SK-N-SH treated with all-trans-retinoic acid at 6 μM for 48 hours (cell line): ENCODE measurements at places on chromosomes 1 and 21.
A peak's percentile ranks its signal among the peaks of the same experiment; 100 is the strongest.

DNA sequence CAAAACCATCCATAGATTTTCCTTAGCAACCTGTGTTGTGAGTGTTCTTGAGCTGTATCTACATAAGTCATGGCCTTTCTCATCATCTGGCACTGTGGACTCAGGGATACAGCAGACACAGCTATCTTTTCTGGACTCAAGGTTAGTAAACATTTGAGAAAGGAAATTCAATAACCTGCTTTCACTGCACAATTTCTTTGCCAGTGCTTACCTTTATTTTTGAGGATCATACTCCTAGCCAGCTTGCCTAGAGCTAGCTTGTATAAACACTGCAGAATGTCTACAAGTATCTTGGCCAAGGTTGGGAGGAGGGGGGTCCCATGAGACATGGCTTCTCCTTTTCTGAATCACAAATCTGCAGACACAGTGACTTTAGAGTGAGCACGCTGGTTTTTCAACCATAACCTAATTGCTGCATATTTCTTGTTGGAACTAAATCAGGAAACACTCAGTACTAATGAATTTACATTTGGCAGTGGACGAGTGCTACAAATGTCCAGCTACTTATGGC, 27.2 kb downstream of the ADAMTS5 start:
- ATAC-seq: peak; percentile 89

- ATAC-seq: no peak
Observed at GRCh38 chr1:191206513-191207207, 729.0 kb upstream of the BRINP3 start.

GRCh38 chr1:196584696-196585095, 23.5 kb downstream of the KCNT2 start:
- ATAC-seq: no peak

DNA sequence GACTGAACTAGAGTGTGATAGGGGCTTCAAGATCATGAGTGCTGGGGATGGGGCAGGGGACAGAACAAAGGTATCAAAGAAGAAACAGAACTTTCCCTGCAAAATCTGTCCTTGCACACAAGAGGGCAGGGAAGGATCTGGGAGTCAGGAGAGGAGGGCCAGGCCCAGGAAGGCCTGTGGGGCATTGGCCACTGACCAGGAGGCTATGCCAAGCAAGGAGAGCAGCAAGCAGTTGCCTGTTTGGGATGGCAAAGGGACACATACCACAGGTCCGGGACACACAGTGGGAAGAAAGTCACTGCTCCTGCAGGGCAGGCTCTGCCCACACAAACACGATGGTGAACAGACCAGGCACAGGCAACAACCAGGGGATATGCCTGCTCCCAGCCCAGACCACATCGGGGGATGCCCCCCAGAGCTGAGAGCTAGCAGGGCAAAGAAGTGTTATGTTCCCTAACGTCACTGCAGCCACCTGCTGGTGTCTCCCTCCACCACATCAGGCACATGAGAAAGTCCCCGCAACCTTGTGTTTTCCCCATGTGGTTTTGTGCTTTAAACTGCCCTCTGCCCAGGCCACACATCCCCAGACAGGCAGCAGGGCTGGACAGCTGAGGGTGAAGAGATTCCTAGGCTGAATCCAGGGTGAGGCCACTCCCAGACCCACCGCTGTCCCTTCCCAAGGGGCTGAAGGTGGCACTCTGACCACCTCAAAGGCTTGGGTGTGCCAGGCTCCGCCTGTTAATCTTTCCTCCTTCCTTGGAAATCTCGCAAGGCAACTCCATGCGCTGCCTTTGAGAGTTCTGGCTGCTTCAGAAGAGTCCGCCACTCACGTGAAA, 53.6 kb downstream of the KIF21B start:
- ATAC-seq: no peak

DNA sequence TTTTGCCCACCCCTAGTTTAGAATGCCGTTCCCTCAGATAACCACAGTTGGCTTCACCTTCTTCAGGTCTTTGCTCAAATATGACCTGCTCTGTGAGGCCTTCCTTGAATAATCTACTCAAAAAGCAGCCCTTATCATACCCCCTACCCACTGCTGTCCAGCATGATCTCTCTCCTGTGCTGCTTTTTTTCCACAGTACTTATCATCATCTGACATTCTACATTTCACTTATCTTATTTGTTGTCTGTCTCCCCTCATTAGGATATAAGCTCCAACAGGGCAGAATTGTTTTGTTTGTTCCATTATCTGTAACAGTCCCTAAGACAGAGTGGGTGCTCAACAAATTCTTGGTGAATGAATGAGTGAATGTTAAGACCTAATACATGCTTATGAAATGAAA, 18.1 kb downstream of the USP24 start:
- no peak for ATAC-seq
